Panc1 (cell line): ENCODE measurements at places on chromosomes 6 and 20.

GRCh38 chr6:166640342-166641043 is 13.4 kb upstream of the RPS6KA2 start:
- no peak for DNase-seq

DNA sequence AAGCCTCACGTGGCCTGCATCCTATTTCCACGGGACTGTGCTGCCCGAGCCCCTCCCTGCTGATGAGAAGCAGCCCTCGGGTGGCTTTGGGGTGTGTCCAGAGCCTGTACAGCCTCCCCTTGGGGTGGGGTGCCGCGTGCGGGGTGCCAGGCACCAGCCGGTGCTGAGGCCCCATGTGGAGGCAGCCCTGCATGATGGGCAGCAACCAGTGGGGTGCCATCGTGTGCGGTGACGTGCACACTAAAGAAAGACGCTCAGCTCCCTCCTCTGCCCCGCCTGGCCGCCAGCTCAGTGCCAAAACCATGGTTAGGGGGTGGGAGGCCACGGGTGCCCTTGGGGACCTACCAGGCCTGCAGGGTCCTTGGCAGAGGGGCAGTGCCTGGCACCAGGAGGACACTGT is 26.2 kb downstream of the NTSR1 start:
- no peak for DNase-seq

- no peak for DNase-seq
Measured at GRCh38 chr6:125067552-125067951, 86.0 kb upstream of the TPD52L1 start.

DNA sequence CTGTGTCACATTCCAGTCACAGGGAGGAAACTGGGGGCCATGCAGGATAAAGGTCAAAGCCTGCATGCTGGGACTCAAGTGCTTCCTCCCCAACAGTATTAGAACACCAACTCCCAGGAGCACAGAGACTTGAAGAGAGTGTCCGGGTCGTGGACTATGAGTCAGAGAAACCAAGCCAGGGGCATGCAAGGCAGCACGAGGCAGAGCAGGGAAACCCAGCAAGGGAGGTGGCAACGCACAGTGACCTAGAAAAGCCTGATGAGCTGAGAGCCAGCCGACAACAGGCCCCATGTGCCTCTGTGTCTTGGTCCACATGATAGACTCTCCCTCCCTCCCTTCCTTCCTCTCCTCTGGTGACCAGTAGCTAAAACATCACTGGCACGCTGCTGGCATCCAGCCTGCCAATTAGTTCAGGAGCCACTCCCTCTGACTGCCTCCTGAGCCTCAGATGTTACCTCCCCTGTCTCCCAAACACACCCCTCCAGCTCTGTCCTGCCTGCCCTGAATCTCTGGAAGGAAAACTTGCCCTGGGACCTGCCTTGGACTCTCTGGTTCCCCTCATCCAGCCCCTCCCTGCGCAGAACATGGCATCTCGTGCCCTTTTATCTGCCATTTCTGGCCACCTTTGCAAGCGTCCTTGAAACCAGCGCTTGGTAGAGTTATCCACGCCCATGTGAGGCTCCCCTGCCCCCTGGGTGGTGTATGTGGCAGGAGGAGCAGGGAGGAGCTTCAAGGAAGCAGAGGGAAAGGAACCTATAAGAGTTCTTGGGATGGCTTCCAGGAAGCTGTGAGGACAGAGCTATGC is 16.2 kb upstream of the RNF39 start:
- no peak for DNase-seq

GRCh38 chr6:157487110-157487773 is 106.3 kb downstream of the ZDHHC14 start:
- DNase-seq = no peak

- DNase-seq = no peak
Measured at GRCh38 chr6:27168108-27168507, 79.4 kb upstream of the PRSS16 start.

- DNase-seq = no peak
Measured at GRCh38 chr6:37717836-37718251, 20.2 kb upstream of the MDGA1 start.

DNA sequence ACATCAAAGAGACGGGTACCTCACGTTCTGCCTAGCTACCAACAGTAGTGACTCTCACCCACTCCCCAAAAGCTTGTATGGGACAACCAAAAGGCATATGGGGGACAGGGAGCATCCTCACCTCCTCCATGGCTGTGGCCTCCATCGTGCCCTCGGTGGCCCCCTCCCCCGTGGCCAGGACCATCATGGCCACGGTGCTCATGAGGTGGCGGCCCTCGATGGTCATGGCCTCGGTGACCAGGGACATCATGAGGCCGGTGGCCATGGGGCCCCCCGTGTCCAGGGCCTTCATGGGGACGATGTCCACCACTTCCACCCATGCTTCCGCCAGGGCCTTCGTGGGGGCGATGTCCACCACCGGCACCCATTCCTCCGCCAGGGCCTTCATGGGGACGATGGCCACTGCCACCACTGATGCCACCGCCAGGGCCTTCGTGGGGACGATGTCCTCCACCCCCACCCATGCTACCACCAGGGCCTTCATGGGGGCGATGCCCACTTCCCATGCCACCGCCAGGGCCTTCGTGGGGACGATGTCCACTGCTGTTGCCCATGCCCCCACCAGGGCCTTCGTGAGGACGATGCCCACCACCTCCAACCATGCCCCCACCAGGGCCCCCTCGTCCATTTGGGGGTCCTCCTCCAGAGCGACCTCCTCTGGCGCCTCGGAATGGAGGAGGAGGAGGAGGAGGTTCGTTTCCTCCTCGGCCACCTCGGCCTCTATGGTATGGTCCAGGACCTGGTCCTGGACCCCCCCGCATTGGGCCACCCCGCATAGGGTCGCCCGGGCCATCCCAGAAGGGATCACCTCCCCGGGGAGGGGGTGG is 15.0 kb downstream of the PPP1R10 start:
- no peak for DNase-seq

DNA sequence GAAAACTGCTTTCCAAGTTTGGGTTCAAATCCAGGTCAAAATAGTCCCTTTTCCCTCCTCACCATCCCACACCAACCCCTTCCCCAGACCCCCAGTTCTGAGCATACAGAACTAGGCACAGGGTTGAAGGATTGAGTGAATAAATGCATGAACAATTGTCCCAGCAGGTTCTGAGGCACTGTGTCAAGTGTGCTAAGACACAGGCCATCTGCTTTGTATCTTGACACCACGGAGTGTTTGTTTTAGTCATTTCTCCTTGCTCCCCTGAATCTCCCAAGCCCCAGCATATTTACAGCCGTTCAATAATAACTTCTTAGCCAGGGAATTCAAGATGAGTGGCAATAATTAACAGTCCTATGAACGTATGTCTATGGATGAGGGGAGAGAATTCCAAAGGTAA is 102.8 kb upstream of the JARID2 start:
- DNase-seq = no peak

DNA sequence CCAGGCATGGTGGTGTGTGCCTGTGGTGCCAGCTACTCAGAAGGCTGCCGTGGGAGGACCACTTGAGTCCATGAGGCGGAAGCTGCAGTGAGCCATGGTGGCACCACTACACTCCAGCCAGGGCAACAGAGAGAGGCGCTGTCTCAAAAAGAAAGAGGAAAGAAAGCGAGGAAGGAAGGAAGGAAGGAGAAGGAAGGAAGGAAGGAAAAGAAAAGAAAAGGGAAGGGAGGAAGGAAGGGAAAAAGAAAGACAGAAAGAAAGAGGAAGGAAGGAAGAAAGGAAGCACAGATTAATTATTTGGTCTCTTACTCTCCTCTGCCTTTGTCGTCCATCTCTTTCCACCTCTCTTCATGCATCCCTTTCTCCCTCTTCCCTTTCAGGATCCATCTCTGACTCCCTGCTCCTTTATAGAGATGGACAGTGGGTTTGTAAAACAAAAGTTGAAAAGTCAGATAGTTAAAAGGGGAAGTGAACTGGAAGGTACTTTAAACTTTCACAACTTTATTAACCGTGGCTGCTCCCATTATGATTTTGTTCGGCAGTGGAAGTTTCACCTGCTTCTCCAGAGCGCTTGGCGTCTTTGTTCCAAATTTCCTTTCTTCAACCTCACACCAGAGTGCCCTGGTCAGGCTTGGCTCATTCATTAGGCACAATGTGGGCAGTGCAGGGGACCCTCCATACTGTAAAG is 1.5 kb downstream of the HLA-DQA1 start:
- no peak for DNase-seq

- no peak for DNase-seq
Measured at GRCh38 chr6:150184850-150185731, 42.2 kb downstream of the PPP1R14C start.

DNA sequence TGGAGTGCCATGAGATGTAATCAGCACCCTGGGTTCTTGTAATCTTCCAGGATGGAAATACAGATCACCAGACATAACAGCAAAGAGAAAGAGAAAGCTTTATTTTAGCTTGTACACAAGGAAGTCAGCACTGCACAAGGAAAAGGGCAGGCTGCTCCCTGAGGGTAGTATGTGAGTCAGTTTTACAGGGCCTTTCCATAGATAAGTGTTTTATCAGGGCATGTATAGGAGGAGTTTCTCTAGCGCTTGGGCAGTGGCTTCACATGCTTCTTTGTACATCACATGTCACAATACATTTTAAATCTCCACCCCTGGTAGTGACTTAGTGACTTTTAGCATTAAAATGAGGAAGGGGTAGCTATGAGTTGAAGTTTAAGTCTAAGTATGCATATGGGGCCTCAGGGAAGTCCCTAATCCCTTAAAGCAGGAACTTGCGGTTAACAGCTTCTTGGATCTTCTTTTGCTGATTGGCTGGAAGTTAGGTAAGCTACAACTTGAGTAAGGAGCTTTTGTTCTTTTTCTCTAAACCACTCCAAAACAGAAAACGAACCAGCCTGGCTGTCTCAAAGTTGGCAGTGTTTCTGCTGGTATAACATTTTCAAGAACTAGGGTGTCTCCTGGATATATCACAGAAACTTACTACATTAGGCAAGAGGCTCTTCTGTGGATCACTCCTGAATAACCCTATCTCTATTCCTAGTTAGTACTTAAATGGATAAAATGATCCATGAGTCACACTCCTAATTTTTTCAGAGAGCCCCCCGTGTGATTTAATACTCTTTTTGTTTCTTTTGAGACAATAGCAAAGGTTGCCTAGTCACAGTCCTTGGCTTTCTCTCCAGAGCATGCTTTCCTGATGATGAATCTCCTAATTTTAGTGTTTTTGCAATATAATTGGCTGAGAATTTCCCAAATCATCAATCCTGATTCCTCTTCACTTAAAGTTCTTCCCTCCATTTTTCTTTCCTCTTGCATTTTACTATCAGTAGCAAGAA is 60.2 kb downstream of the MRAP2 start:
- DNase-seq = no peak

DNA sequence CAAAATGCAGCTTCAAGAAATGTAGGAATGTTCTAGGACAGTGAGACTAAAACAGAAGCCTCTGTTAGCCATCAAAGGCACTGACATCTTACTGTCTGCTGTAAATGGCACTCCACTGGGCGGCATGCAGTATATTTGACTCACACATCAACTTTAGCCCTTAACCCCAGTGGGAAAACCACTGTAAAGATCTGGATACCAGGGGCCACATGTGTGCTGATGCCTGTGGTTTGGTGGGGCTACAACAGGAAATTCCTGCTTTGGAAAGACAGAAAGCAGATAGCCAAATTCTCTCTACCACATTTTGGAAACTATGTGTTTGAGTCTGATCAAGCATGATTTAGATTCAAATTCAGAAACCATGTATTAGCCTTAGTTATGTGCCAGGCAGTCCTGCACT is 4.3 kb downstream of the PFDN4 start:
- no peak for DNase-seq

GRCh38 chr6:31681135-31681671 is 336 bp upstream of the LY6G5C start:
- DNase-seq = no peak

- DNase-seq = no peak
Measured at GRCh38 chr6:108961985-108962384, 113.8 kb downstream of the ARMC2 start.

- no peak for DNase-seq
Measured at GRCh38 chr20:59560588-59561227, 43.6 kb upstream of the PHACTR3 start.

GRCh38 chr6:72464246-72464645 is 157.6 kb upstream of the KCNQ5 start:
- DNase-seq = no peak

- no peak for DNase-seq
Measured at GRCh38 chr6:115909923-115910546, 150.7 kb downstream of the FRK start.

- no peak for DNase-seq
Measured at GRCh38 chr20:39451386-39451785, 489.2 kb downstream of the DHX35 start.

GRCh38 chr20:21353236-21353635 is 44.1 kb downstream of the NKX2-4 start:
- DNase-seq = no peak

DNA sequence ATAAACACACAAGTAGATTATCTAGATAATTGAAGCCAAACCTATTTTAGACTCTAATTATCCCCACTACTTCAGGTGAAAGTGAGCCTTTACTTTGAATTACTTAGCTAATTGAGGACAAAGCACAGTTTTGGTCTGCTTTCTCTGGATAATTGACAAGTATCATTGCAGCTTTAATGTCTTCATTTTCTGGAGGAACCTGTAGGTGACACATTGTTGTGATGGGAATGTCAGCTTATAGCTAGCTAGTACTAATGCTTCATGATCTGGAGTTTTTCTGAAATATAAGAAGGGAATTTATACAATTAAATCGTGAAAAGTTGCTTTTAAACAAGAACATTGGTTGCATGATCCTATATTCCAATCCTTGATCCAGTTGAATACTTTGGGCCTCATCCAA is 319.3 kb upstream of the CITED2 start:
- no peak for DNase-seq

DNA sequence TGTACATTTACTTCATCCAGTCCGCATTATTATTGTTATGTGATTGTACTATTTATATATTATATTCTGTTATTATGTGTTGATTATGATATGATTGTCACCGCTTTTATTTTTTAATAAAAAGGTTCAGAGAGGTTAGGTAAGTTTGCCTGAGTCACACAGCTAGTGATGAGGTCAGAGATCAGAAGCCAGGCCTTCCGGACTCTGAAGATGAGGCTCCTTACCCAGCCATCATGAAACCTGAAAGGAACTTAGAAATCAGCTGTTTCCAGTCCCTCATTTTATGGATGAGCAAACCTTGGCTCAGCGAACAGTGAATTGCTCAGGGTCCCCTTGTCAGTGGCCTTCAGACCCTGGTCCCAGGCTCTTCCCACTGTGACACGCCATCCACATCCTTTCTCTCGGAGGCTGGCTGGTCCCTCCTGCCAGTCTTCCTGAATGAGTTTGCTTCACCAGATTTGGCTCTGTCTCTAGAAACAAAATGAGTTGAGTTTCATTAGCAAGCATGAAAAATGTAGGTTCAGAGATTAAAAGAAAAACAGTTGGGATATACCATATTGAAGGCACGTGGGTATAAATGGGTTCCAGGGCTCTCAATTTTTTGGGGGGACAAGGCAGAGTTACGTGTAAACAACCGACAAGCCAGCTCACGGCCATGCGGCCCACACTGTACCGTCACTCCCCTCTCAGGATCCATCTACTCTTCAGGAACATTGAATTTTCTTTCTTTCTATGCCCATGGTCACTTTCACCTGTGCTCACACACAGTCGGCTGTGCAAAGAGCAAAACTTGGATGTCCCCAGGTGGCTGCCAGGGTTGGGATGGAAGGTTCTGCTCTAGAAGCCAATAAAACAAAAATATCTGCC is 132.9 kb downstream of the ZDHHC14 start:
- no peak for DNase-seq
